Cerebellar nuclear complex (tissue), 1 donor: ENCODE measurements at places on chromosomes 4 and X.

DNA sequence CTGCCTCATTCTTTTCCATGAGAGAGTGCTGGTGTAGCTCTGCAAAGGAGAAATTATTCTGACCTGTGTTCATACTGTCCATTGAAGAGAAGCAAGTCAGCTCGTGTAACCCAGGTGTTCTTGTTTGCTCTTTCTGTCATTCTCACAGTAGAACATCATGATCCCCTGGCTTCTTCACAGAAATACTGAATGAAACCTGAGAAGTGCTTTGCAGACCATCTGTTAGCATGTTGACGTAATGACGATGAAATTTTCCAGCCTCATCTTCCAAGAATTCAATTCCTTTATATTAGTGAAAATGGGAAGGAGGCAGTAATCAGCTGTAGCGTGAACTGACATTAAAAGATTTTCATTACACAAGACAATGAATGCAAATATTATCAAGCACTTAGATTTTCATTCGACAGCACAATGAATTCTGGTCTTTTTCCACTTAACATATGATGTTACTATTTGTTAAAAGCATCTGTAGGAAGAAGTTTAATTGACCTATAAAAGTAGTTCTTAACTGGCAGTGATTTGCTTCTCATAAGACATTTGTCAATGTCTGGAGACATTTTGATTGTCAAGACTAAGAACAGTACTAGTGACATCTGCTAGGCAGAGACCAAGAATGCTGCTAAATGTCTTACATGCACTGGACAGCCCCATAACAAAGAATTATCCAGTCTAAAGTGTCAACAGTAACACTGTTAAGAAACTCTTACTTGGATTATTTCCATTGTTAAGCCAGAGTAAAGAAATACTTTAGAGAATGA lies 246.3 kb downstream of the BANK1 start:
- DNase-seq, result peak; percentile 26

GRCh38 chrX:121755541-121755940 lies 708.1 kb downstream of the GLUD2 start:
- DNase-seq, result no peak

DNA sequence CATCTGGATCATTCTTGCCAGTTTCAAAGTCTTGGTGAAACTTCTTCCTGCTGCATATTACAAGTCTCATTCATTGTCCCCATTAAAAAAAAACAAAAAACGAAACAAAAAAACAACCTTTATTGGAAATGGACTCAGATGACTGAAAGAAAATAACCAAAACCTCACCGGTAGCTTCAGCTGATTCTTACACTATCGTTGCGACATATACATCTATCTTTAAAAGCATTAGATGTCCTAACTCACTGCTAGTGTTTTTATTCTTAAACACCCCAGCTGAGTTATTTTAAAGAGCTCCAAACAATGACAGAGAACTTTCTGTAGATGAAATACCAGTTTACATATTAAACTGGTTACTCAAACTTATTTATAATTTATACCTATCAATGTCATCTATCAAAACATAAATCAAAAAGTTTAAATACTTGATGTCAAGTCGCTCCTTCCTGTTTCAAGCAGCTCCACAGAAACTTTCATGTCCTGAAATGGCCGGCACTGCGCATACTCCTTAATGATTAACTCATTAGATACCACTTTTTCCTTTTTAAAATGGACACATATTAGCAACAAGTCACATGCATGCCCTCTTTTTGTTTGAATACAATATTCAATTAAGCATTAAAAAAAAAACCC lies 87.2 kb downstream of the HPRT1 start:
- DNase-seq, result no peak

DNA sequence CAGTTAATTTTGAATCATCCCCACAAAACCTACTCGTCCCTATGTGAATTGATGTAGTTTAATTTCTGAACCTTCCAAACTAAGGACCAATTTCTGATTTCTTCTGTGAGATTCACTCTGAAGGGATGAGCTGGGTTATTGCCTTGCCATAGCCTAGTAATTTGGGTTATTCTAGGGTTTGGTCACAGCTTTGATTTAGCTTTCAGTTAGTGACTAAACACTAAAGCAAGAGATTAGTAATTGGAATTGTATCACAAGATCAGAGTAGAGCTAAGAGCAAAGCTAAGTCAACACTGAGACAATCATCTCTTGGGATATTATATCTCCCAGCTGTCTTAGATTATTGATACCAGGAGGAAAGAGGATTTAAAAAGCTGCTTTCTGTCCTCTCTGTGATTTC lies 588.0 kb downstream of the CCSER1 start:
- no peak for DNase-seq

- DNase-seq, result no peak
Measured at GRCh38 chr4:139745111-139745639, 79.6 kb downstream of the MGST2 start.

- no peak for DNase-seq
Measured at GRCh38 chrX:39551762-39552161, 546.0 kb downstream of the BCOR start.

DNA sequence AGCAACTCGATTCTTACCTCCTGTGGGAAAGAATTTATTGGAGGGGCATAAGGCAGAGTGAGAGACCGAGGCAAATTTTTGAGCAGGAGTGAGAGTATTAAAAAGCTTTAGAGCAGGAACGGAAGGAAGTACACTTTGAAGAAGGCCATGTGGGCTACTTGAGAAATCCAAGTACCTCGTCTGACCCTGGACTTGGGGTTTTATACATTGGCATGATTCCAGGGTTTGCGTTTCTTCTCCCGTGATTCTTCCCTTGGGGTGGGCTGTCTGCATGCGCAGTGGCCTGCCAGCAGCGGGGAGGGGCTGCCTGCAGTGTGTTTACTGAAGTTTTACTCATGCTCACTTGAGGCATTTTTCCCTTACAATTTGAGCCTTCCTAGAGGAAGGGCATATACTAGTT lies 3.4 kb downstream of the GALNT7 start:
- no peak for DNase-seq

GRCh38 chr4:67035501-67035900 lies 509.8 kb downstream of the CENPC start:
- no peak for DNase-seq

GRCh38 chrX:42117318-42117717 lies 194.0 kb upstream of the CASK start:
- no peak for DNase-seq

- DNase-seq, result no peak
Measured at GRCh38 chr4:177508662-177509061, 66.4 kb upstream of the AGA start.

DNA sequence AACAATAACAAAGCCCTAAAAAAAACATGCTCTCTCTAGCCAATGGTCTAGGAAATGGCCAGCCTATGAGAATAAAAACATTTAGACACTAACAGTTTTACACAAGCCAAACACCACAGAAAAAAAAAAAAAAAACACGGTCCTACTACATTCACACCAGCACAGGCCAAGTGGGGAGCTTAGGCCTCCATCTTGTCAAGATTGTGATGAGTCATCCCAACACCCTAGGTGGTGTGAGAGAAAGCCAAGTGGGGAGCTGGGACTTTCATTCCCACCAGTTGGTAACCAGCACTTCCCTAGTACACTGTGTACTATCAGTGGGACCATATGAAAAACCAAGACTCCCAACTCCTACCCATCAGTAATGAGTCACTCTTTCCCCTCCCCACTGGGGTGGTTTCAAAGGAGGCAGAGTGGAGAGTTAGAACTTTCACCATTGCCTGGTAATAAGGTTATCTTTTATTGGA lies 95.6 kb downstream of the ADAMTS3 start:
- no peak for DNase-seq
